D341Med (cell line): ENCODE measurements at places on chromosomes 2 and 18.

DNA sequence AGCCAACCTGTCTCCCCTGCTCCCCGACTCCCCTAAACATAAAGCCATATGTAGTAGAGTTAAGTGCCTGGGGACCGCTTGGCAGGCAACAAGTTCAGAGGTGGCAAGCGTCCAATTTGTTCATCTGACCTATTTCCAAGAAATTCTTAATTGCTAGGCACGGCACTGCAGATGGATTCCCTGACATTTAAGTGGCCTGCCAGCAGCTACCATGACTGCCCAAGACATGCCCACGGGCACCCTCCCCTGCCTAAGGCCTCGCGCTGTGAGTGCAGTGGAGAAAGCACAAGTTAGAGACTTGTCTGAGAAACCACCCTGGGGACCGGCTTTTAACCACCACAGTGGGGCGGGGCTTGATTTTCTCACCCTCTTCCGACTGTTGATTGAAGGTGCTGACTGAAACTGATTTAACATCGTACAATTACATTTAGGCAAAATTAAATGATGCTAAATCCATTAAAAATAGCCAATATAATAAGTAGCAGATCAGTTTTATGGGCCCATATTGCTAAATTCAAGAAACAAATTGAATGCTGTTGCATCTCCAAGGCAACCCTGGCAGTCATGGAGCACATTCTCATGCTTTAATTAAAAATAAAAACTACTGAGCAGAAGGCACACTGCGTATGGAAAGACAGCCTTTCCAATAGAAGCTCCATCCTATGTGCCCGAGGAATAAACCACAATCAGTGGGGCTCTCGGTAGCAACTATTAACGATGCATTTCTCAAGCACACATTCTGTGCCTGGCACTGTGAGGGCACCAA is 163.6 kb upstream of the ACAA2 start:
- DNase-seq = no peak

DNA sequence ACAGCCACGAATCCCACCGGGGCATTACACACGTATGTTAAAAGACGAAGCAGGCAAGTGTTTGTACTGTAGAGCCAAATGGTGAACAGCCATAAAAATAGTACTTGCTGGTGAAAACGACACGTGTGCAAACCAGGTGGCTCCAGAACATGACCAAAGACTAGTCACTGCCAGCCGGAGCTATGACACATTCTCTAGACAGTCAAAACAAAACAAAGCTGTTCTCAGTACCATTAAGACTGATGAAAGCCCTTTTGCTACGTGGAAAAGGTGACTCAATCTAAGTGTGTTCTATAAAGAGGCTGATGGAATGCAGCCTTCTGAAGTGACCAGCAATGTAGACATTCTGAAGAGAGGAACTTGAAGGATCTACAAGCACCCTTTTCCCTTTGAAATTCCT is 367.7 kb upstream of the NETO1 start:
- DNase-seq = no peak

GRCh38 chr2:100320547-100321178 is 1.6 kb downstream of the LONRF2 start:
- DNase-seq = no peak

DNA sequence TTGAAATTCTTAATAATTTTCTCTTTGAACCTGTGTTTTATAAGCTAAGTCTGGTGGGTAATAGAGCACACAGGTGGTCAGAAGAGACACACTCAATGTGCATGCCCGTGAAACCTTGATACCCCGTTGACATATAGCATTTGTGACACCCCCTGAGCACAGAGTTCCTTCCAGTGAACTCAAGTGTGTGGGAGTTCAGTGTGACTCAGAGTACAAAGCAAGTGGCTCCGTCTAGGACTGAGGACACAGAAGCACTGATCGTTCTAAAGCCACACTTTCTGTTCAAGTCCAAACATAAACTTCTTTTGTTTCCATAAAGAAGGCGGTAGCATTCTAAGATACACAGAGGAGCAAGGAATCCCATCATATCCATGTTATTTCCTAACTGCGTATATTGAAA is 523.6 kb downstream of the PID1 start:
- DNase-seq = no peak

DNA sequence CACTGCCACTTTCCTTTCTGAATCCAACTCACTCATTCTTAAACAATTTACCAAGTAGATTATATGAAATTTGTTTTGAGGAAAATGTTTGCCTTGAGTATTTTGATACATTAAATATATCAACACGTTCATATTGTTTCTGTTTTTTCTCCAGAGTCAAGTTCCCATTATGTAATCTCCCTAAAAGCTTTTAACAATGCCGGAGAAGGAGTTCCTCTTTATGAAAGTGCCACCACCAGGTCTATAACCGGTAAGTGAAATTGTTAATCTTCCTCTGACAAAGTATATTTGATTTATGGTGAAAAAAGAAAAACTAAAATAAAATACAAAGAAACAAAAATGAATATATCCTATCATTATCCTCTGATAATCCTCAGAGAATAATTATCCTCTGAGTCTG is 838.6 kb downstream of the MBD2 start:
- no peak for DNase-seq

- DNase-seq = no peak
Observed at GRCh38 chr2:55729136-55729685, 35.6 kb upstream of the PNPT1 start.

GRCh38 chr2:98605076-98605475 is 3.2 kb downstream of the COA5 start:
- DNase-seq = no peak

GRCh38 chr2:19330436-19330835 is 28.0 kb downstream of the OSR1 start:
- DNase-seq = no peak

DNA sequence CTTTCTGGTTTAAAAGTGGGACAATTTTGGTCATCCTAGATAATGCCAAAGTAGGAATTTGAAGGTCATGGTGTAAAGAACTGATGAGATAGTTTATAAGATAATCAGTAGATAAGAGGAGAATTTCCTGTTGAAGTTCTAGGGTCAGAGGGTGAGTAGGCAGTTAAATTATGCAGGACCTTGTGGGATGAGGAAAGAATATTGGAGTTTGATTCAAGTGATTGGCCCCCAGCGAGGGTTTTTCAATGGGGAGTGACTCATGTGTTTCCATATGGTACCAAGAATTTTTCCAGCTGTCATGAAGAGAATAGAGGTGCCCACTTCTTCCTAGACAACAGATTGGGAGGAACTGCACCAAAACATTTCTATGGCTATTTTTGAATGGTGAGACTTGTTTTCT is 940.2 kb upstream of the ZEB2 start:
- DNase-seq = no peak

DNA sequence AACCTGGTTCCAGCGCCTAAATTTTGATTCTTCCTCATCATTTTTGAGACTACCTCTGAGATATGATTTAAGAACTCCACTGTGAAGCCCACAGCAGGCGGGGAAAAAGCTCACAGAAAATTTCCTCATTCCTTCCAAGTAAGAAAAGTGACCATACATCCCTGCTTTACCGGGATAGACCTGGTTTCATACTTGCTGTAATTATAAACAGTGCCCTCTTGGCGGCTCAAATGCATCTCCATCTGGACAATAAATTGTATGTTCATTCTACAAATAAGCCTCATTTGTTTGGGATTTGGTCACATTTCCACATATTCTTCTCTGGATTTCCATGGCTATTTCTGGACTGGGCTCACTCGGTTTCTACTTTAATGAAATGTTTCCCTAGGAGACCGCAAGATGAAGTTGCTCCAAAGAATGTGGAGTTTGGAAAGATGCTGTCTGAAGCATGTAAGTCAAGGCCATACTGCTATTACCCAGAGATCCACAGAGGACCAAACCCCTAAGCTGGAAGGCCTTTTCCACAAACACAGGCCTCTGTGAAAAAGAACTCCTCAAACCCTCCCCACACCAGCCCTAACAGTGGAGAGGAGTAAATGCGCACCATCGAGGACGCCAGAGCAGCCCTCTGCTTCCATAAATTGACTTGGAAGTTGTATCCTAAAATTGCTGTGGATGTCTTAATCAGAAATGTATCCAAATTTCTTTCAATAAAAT is 13.9 kb downstream of the STAT1 start:
- no peak for DNase-seq

DNA sequence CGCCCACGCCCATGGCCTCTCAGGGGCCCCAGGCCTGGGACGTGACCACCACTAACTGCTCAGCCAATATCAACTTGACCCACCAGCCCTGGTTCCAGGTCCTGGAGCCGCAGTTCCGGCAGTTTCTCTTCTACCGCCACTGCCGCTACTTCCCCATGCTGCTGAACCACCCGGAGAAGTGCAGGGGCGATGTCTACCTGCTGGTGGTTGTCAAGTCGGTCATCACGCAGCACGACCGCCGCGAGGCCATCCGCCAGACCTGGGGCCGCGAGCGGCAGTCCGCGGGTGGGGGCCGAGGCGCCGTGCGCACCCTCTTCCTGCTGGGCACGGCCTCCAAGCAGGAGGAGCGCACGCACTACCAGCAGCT is 2.4 kb downstream of the B3GNT7 start:
- DNase-seq = no peak

GRCh38 chr2:55877087-55877436 is 46.5 kb downstream of the EFEMP1 start:
- no peak for DNase-seq

DNA sequence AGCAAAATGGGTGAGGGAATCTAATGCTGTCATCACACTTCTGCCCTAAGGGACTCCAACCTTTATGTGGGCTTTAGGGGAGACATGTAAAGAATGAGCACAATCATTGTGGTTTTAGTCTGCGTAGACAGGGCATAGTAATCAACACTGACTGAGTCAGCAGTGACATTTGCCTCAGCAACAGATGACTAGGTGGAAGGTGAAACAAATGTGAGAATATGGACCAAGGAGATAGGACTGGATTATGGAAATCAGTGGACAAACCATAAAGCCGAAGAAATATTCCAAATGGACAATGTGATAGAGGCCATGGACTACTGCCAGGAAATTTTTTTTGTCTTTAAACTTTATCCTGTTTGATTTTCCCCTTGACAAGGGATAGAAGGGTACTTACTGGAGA is 83.9 kb downstream of the PDK1 start:
- no peak for DNase-seq

DNA sequence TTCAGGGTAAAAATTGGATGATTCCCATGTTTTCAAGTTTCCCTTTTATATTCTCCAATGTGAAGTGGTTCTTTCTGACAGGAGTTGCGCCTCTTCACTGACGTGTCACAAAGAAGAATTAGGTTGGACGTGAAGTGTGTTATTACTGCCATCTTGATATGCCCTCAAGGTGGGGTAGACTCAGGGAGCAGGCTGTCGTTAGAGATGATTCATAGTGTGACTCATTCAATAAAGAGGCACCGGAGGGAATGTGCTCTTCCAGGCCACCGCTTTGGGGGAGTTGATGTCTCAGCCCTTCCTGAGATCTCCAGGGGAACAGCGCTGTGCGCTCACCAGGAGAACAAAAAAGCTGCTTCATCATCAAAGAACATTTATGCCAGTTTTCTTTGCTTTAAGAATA is 3.6 kb upstream of the DGKD start:
- no peak for DNase-seq

DNA sequence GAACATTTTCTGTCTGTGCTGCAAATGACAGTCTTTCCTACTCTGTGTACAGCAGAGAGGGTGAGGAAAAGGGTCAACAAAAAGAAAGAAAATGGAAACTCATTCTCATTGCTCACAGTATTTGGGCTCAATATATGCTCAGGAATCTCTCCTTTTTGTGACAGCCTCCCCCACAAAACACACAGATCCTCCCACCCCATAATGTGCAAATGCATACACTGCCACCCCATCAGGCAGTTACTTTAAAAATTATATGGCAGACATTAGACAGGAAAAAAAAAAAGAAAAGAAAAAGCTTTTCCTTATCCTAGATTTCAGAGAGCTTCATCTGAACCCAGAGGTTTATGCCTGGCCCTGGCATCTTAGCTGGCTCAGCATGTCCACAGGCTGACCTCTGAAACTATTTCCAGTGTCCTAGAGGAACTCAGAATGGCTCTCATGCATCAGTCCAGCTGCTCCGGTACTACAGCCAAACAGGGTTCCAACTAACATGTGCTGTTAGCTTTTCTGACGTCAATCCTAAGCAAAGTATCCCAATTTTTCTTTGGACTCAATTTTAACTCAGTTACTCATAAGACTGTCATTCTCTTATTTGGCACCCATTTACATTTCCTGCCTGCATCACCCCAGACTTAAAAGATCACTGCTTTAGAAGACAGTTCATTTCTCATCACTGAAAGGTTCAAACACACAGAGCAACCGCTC is 105.9 kb downstream of the RBMS1 start:
- DNase-seq = no peak

GRCh38 chr2:40480596-40480995 is 28.7 kb upstream of the SLC8A1 start:
- no peak for DNase-seq

DNA sequence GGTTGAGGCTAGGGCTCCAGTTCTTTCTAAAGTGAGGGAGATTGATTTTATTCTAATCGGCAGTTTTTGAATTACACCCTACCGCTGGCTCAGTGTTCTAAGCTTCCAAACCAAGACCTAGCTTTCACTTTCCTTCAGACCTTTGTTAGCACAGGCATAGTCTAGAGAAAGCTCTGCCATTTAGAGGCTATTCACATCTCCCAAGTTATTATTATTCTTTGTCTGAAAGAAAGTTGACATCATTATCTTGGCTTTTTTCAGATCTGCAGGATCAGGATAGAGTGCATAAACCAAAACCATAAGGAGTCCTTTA is 276.8 kb downstream of the ASXL3 start:
- DNase-seq = no peak

GRCh38 chr18:68840554-68841263 is 42.8 kb downstream of the CCDC102B start:
- DNase-seq = no peak

- no peak for DNase-seq
Observed at GRCh38 chr18:48947092-48947491, 3.7 kb downstream of the SMAD7 start.

GRCh38 chr2:172307800-172308199 is 119.6 kb upstream of the ITGA6 start:
- DNase-seq = no peak

DNA sequence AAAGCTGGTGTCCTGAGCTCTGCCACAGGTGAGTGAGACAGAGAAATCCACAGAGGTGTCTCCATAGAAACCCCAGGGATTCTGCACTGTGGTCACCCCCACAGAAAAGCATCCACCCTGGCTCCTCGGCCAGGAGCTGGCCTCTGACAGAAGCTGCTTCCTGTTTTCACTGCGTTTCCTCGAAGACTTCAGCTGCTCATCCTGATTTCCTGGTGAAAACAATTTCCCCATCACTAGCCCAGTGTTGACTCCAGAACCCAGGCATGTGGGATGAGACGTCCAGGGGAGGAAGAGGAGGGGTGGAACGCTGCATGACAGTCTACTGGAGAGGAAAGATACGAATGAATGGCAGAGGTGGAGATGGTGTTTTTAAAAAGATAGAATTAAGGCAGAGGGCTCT is 60.3 kb upstream of the GPR45 start:
- DNase-seq = no peak
